ENCODE measurements at places on chromosomes 2 and 18. TPM values are rescaled to one million over a fixed set of nuclear protein-coding genes. Genes with fewer than 3 reads are reported as not detected.

Gene TOGARAM2
- 6.8 TPM for total RNA-seq

DNA sequence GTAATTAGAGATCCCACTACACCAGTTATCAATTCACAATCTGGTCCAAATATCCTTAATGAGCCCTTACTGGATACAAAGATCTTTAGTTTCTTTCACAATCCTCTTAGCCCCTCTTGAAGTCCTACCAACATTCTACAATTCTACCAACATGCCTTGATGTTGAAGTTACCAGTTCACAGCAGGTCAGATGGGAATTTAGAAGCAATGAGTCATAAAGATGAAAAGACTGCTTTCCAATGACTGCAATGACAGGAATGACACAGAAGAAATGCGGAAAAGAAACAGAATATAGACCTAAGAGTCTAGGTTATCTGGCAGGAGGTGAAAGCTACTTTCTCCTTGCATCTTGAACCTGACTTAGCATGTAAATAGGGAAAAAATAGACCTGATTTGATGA lies 24.5 kb downstream of the RTTN start:
- DNase-seq: no peak
- no peaks in the 10 kb centered on the region for H3K4me1 ChIP-seq
- H3K27ac ChIP-seq: no peak overlapping the region
- no peak overlapping the region for H3K4me3 ChIP-seq
- no peaks in the 10 kb centered on the region for H3K27me3 ChIP-seq
- peaks cover 6% of the 10 kb centered on the region for H3K36me3 ChIP-seq

Gene TUBB8B
- not detected for total RNA-seq

- H3K4me3 ChIP-seq: no peak overlapping the region
- peaks cover 4% of the 10 kb centered on the region for H3K27me3 ChIP-seq
- no peaks in the 10 kb centered on the region for H3K4me1 ChIP-seq
- DNase-seq: no peak
Measured at GRCh38 chr2:108978709-108979111, 10.3 kb downstream of the EDAR start.

Gene HOXD9
- total RNA-seq: not detected

GRCh38 chr2:197926673-197927072 lies 122.3 kb downstream of the PLCL1 start:
- H3K27me3 ChIP-seq: no peaks in the 10 kb centered on the region
- H3K36me3 ChIP-seq: no peaks in the 10 kb centered on the region
- H3K4me3 ChIP-seq: no peak overlapping the region
- no peaks in the 10 kb centered on the region for H3K4me1 ChIP-seq

DNA sequence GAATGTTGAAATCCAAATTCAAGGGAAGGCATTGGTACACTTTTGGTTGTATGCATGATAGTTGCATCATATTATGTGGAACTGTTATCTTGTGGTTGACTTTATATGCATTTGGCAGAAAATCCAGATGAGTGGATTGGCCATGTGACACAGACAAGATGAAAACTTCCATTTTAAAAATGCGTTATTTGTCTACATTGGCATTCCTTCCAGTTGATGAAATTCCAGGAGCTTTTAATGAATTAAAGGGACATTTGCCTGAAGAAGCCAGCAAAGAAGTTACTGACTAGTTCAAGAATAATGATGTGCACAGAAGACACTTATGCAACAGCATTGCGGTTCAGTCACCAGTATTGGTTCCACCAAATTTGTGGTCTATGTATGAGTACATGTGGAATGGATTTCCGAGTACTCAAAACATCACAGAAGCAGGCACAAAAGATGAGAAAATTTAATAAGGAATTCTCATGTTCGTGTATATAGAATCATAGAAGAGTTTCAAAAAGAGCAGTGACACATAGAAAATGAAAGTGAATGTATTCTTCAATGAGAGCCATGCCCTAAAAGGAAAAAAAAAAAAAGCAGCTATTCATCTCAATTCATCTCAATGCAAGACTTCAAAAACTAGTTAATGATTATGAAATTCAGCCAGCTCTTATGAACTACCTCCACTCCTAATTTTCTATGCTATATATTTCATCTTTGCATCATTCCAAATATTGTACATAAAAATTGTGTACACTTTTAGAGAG lies 232.1 kb downstream of the RBM43 start:
- no peak overlapping the region for H3K4me3 ChIP-seq
- H3K36me3 ChIP-seq: no peaks in the 10 kb centered on the region
- H3K27me3 ChIP-seq: no peaks in the 10 kb centered on the region
- no peak for DNase-seq
- no peak overlapping the region for H3K27ac ChIP-seq
- H3K4me1 ChIP-seq: peaks cover 3% of the 10 kb centered on the region

DNA sequence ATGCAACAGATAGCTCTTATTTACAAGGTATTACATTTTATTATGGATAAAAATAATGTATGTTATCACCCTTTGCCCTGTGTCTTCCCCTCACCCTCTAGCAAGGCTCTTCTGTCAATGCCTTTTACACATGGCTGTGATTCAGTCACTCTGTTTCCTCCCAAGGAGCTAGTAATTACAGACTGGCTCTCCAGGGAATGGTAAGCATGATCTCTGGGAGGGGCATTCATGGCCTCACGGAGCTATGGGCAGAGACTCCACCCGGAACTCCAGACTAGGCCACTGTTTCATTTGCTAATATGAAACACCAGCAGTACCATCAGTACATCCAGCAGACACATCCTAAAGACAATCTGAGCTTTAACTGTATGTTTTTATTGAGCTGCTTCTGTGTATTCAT lies 410.9 kb upstream of the CYRIA start:
- H3K4me3 ChIP-seq: no peak overlapping the region
- peaks cover 11% of the 10 kb centered on the region for H3K36me3 ChIP-seq
- no peak overlapping the region for H3K27ac ChIP-seq
- DNase-seq: no peak

DNA sequence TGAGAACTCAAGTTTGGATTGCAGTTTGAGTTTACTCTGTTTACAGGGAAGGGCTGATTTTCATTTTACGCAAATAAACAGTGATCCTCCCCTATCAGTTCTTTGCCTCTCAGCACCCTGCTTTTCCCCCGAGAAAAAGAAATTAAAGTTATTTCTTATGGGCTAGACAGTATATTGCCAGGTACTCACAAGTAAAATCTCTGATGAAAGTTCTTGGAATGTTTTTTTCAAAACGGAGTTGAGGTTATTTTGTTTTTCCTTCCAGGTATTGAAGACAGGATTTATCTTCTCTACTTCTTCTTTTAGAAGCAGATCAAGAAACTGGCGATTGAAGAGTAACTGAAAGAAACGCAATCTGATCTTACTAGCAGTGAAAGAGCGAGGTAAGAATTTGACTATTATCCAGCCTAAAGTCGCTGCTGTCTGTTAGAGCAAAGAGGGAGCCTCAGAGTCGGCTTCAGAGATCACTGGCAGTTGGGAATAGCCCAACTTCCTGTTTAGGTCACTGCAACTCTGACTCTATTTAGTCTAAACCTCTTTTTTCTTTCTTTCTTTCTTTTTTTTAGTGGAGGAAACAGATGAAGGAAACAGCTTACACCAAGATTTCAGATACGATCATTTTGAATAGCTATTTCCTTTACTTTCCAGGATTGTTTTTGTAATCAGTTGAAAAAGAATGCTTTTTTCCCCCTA lies at the start of gene TFPI:
TSS of gene TFPI (minus strand) at position 425 of the 693 bp plus-strand sequence. CDS start 50,667 bp downstream, outside the sequence.
- no peaks in the 10 kb centered on the region for H3K36me3 ChIP-seq
- H3K27me3 ChIP-seq: no peaks in the 10 kb centered on the region
- H3K4me1 ChIP-seq: no peaks in the 10 kb centered on the region
- DNase-seq: no peak
- H3K27ac ChIP-seq: no peak within 1 kb of the TSS

DNA sequence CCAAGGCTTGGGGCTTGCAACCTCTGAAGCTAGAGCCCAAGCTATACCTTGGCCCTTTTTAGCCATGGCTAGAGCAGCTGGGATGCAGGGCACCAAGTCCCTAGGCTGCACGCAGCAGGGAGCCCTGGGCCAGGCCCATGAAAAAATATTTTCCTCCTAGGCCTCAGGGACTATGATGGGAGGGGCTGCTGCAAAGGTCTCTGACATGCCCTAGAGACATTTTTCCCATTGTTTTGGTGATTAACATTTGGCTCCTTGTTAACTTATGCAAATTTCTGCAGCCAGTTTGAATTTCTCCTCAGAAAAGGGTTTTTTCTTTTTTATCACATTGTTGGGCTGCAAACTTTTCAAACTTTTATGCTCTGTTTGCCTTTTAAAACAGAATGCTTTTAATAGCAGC lies 56.9 kb upstream of the LHCGR start:
- no peaks in the 10 kb centered on the region for H3K27me3 ChIP-seq
- no peak overlapping the region for H3K27ac ChIP-seq
- no peaks in the 10 kb centered on the region for H3K4me1 ChIP-seq
- H3K36me3 ChIP-seq: no peaks in the 10 kb centered on the region
- H3K4me3 ChIP-seq: no peak overlapping the region

Gene PLEKHH2
- total RNA-seq: 0.26 TPM

DNA sequence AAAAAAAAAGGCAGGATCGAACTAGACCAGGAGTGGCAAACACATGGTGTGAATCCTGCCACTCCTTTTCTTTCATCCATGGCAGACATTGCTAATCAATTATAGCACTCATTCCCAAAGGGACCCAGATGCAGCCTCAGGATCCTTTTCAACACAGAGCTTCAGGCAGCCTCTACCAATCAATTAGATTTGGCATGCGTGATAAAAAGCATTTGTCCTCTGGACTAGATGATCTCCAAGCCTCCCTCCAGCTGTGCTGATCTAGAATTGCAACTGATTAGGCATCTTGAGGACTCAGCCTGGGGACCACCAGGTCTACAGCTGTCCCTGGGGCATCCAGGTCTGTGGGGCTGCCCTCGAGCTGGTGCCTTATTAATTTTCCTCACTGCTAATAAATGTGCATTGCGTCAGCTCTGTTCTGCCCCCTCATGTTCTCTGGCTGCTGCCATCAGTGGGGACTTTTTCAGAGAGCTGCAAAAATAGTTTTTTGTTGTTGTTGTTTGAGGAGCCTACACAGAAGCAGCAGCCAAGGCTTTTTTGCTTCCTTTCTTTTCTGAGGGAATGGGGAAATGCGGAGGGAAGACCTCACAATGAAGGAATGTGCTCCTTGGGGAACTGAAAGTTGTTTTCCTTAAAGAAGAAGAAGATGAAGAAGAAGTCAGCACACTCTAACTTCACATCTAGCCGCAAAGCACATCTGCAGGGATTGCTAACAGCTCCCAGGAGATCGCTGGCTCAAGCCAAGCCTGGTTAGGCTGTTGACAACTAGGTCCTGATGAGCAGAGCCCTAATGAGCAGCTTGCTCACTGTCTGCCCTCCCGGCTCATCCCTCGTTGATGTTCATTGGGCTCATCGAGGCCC lies 8.8 kb upstream of the ATOH8 start:
- no peaks in the 10 kb centered on the region for H3K4me1 ChIP-seq
- H3K27me3 ChIP-seq: peaks cover 42% of the 10 kb centered on the region
- H3K27ac ChIP-seq: no peak overlapping the region
- DNase-seq: no peak
- H3K36me3 ChIP-seq: no peaks in the 10 kb centered on the region

Gene MALL
- not detected for total RNA-seq

GRCh38 chr18:13371689-13372418 lies 153.3 kb downstream of the LDLRAD4 start:
- no peak overlapping the region for H3K27ac ChIP-seq
- H3K4me1 ChIP-seq: peaks cover 12% of the 10 kb centered on the region
- DNase-seq: no peak
- no peaks in the 10 kb centered on the region for H3K36me3 ChIP-seq
- no peaks in the 10 kb centered on the region for H3K27me3 ChIP-seq

- no peak overlapping the region for H3K27ac ChIP-seq
- no peak for DNase-seq
- H3K4me3 ChIP-seq: no peak overlapping the region
- H3K27me3 ChIP-seq: no peaks in the 10 kb centered on the region
- H3K4me1 ChIP-seq: no peaks in the 10 kb centered on the region
Measured at GRCh38 chr18:77170890-77171410, 38.4 kb upstream of the MBP start.

DNA sequence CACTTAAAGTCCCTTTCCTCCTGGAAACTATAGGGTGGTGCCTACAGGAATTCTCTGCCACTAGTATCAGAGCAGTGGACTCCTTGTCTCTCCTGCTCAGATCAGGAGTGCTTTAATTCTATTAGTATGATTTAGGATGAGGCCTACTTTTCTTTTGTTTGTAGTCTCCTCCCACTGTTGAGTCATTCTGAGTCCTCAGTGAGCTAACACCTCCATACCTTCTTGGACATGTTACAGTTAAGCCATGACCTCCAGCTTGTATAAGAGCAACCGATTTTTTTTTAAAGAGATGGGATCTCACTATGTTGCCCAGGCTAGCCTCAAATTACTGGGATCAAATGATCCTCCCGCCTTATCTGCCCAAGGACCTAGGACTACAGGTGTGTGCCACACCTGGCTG lies 48.7 kb upstream of the OTOF start:
- no peak for DNase-seq
- H3K4me3 ChIP-seq: no peak overlapping the region
- H3K27me3 ChIP-seq: no peaks in the 10 kb centered on the region
- no peak overlapping the region for H3K27ac ChIP-seq
- H3K36me3 ChIP-seq: no peaks in the 10 kb centered on the region

DNA sequence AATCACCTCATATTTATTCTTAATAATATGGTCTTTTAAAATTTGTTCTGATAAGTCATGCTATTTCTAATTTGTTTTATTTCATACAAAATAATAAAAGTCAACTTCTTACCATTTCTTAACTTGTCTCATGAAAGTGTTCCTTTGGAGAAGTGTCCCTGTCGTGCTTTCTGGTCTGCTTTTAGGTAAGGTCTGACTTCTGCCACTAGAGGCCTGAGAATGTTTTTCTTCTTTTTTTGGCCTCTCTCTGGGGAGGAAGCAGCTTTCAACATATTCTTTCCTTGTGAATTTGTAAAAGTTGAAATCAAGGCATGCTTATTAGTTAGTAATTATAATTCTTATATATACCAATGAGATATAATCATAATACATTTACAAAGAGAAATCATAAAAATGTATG lies 39.4 kb downstream of the MAP2 start:
- H3K4me3 ChIP-seq: no peak overlapping the region
- H3K27me3 ChIP-seq: no peaks in the 10 kb centered on the region
- H3K4me1 ChIP-seq: no peaks in the 10 kb centered on the region
- no peaks in the 10 kb centered on the region for H3K36me3 ChIP-seq

Gene VWC2L
- not detected for total RNA-seq

DNA sequence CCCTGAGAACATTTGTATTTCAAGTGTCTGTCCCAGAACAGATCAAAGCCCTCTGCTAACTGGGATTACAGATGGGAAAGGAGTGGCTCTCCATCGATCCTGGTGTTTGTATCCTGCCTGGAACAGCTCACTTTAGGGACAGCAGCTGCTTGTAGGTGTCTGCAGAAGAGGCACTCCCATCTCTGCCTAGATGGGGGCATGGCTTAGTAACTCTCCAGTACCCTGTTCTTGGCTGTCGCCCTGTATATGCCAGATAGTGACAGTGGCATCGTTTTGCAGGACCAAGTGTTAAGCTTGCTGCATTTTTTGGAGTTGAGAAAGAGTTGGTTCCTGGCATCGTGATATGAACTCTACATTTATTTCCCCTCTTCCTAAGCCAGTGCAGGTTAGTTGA lies 189.9 kb downstream of the SH3RF3 start:
- no peak for DNase-seq
- no peaks in the 10 kb centered on the region for H3K36me3 ChIP-seq
- peaks cover 8% of the 10 kb centered on the region for H3K4me1 ChIP-seq
- peaks cover 18% of the 10 kb centered on the region for H3K27me3 ChIP-seq
- H3K27ac ChIP-seq: no peak overlapping the region
- no peak overlapping the region for H3K4me3 ChIP-seq

Measured in natural killer cell treated with Interleukin-12 subunit alpha and Interleukin-12 subunit beta and Interleukin-15 and Interleukin-18, amount 100 ng/mL, for 72 hours (primary cell).